Kidney capillary endothelial cell (primary cell): ENCODE measurements at places on chromosomes 6 and 20.

DNA sequence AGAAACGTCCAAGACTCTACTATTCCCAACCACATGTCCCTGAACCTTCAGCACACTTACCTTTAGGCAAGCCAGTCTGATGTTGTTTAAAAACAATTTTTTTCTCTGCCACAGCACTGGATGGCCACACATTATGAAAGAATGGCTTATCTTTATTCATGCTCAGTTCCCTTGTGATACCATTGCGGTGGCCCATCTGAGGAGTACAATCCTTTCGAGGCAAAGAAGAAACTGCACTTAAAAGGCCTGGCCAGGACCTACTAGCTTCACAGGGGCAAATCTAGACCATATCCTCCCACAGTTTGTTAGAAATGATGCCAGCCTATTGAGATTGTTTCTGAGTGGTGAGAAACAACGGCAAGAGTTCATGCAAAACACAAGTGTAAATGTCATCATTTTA is 88.4 kb upstream of the PLEKHG1 start:
- no peak for DNase-seq

- DNase-seq, result no peak
These were observed 67.8 kb downstream of the KLHL32 start for GRCh38 chr6:96992343-96992730.

- DNase-seq, result no peak
These were observed 109.2 kb upstream of the MCHR2 start for GRCh38 chr6:100103194-100103593.

DNA sequence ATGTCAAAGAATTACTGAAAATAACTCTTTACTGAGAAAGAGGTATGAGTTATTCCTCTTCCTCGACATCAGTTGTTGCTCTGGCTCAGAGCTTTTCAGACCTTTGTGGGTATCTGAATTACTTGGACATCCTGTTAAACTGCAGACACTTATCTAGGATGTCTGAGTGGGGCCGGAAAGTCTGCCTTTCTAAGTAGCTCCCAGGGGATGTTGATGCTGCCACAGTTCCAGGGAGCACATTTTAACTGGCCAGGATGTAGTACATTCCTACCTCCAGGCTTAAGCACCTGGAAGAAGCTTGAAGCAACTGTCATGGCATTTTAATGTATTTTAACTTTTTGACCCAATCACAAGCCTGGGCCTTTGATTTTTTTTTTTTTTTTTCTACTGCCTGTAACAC is 265.8 kb upstream of the PLCB4 start:
- DNase-seq, result peak; percentile 74

GRCh38 chr6:55578537-55579363 is at the start of gene HMGCLL1:
TSS of gene HMGCLL1 (minus strand) at chr6:55579192. CDS start at chr6:55579055, 137 bp downstream.
- DNase-seq, result no peak

GRCh38 chr20:60652615-60653014 is 599.4 kb upstream of the CDH4 start:
- no peak for DNase-seq

DNA sequence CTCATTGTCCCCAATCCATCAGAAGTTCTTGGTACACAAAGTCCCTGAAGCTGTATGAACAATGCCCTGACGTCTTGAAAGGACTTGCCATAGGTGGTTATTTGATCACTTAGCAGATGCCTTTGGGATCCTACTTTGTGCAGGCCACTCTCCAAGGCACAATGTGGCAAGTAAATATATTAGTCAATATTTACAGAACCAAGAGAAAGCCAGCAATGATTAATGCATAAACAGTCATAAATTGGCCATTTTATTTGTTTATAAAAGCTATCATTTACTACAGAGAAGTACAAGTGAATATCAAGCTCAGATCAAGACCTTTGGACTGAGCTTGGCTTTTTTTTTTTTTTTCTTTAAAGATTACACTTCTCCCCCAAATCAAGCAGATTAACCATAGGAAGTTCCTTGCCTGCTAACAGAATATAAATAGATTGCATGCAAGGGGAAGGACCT is 161.8 kb downstream of the MTHFD1L start:
- no peak for DNase-seq

DNA sequence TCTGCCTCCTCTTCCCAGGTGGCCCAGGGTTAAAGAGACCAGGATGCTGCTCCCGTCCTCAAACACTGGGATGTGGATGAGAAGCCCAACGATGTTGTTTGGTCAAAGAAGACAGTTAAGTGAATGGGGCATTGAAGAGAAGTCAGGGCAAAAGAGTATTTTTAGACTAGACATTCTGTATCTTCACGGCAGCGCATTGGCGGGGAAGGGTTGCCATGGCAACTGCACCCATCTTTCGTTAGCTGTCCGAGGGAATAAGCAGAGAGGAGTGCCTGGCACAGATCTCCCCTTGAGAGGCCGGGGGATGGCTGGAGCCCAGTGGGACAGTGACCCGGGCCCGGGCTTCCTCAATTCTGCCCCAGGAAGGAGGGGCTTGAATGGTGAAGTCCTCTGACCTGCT is 56.4 kb upstream of the GPR31 start:
- DNase-seq, result no peak

GRCh38 chr6:98477231-98477630 is 357.1 kb upstream of the POU3F2 start:
- no peak for DNase-seq

DNA sequence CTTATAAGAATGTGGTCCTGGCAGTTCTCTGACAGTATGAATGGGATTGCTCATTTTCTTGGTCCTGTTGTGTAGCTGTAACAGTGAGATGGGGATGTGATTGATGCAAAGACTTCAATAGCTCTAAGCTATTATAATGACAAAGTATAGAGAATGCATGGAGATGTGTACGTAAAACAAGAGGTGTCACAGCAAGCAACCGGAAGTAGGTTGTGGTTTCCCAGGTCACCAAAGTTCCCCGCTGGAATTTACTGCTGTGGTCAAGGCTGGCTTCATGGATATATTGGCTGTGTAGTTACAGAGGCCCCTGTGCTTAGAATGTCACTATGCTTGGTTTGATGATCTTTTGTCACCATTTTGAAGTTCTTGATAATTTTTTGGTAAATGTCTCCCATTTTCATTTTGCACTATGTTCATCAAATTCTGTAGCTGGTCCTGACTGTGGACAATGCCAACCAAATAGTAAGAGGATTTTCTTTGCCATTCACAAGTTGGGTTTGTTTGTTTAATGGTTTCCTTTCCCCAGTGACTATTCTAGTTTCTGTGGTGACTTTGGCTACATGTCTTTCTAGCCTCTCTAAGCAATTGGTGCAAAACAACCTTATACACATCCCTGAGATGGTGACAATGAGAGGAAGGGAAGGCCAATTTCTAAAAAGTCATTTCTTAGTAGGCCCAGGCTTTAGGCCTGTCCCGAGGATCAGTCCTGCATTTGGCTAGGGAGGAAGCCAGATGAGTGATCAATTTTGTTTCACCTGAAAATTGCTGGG is 10.5 kb downstream of the DNAH8 start:
- no peak for DNase-seq

GRCh38 chr20:10398834-10399369 is 35.1 kb downstream of the MKKS start:
- no peak for DNase-seq

GRCh38 chr20:45833883-45834796 is 541 bp downstream of the SNX21 start:
- DNase-seq, result no peak

GRCh38 chr6:168396561-168396960 is 44.4 kb upstream of the SMOC2 start:
- DNase-seq, result no peak

DNA sequence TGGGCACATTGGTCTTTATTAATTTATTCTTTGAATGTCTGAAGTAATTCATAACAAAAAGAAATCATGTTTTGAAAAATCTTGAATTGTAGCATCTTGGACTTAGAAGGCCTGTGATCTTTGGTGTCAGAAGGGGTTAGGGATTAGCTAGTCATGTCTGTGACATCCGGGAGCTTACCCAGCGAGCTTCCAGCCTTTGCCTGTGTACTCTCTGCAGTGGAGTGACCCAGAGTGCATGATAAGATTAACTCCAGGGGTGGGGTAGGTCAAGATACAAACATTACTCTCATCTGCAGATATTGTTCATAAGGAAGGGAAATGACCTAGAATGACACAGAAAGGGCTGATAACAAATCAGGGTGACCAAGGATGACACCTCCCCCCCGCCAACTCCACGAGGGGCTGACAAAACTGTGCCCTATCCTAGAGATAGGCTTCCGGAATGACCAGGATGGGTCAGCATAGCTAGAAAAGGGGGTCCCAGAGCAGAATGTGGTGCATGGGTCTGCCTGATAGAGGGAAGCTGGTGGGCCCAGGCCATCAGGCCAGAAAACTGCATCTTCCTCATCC is 56.6 kb upstream of the BLCAP start:
- DNase-seq, result no peak

DNA sequence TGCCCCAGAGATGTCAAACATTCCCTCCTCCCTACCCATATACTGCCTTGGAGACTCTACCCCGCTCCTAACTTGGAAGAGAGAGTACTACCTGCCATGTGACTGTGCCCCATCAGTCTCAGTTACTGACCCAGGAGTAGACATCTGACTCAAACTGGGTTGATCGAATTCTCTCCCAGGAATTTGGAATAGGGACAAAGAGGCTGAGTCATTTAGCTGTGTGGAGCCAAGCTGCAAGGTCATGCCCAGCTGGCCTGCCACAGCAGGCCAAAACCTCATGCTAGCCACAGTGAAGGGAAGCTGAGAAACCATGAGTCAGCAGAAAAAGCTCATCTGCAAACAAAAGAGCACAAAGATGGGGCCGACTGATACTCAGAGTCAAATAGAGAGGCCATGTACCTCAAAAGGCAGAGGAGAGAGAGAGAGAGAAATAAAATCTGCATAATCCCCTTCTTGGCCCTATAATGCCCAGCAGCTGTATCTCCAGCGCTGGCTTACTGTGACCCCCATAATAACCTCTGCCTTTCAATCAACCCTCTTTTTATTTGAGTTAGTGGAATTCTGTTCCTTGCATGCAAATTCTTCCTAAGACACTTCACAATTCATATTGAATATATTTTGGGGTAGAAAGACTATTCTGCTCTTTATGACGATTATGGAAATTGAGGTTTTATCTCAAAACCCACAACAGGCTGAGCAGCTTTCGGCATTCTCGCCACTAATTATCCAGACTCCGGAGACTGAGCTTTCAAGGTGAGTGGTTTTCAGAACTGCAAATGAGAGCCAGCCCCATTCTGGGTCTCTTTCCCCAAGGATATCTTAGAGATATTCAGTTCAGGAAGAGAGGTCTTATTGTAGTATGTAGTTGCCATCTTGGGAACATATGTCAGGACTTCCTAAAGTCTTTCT is 21.4 kb upstream of the AKIRIN2 start:
- peak; percentile 82 for DNase-seq

- no peak for DNase-seq
These were observed 23.7 kb downstream of the MAP1LC3A start for GRCh38 chr20:34582221-34582620.
